GM12864 (cell line): ENCODE measurements at places on chromosomes 11 and 22.

- no peak for DNase-seq
Observed at GRCh38 chr22:46602025-46602424, 18.2 kb upstream of the GRAMD4 start.

GRCh38 chr11:69665669-69666068, 9.5 kb downstream of the LTO1 start:
- no peak for DNase-seq

GRCh38 chr11:75291741-75292140, 51.2 kb downstream of the TPBGL start:
- DNase-seq = no peak

- DNase-seq = no peak
Observed at GRCh38 chr11:103729617-103730016, 306.8 kb upstream of the DDI1 start.

GRCh38 chr22:20514658-20515406, 7.4 kb downstream of the MED15 start:
- DNase-seq = no peak

GRCh38 chr11:101915791-101916291, 481 bp downstream of the ANGPTL5 start:
- no peak for DNase-seq
